Lung (tissue), 17 donors: ENCODE measurements at places on chromosomes 6 and 20. TPM values are rescaled to one million over a fixed set of nuclear protein-coding genes. Genes with fewer than 3 reads are reported as not detected.

The TRDN gene
- 0.11 TPM for total RNA-seq

The TUBB2B gene
- 2.8 TPM for total RNA-seq

The ELOVL2 gene
- 0.31 TPM for total RNA-seq

The HLA-DRB5 gene
- total RNA-seq = 6.4 TPM

GRCh38 chr6:104526376-104526775 is 333.3 kb downstream of the HACE1 start:
- H3K27ac ChIP-seq = no peak overlapping the region
- H3K36me3 ChIP-seq = no peaks in the 10 kb centered on the region
- no peak overlapping the region for H3K4me3 ChIP-seq
- H3K27me3 ChIP-seq = no peaks in the 10 kb centered on the region

GRCh38 chr6:48628316-48628715 is 517.3 kb upstream of the PTCHD4 start:
- no peak for DNase-seq
- no peaks in the 10 kb centered on the region for H3K36me3 ChIP-seq
- H3K4me3 ChIP-seq = no peak overlapping the region
- no peaks in the 10 kb centered on the region for H3K27me3 ChIP-seq
- H3K27ac ChIP-seq = no peak overlapping the region
- no peaks in the 10 kb centered on the region for H3K4me1 ChIP-seq

DNA sequence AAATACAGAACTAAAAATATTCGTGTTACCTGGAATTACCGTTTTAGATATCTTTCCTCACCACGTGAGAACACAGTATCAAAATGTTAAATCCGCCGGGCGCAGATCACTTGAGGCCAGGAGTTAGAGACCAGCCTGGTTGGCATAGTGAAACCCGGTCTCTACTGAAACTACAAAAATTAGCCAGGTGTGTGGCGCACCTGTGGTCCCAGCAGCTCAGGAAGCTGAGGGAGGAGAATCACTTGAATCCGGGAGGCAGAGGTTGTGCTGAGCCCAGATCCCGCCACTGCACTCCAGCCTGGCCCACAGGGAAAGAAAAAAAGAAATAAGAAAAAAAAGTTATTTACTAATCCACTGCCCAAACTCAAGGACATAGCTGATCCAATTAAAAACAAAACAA is 4.8 kb upstream of the DDX43 start:
- no peaks in the 10 kb centered on the region for H3K4me1 ChIP-seq
- DNase-seq = no peak
- H3K27me3 ChIP-seq = no peaks in the 10 kb centered on the region
- no peak overlapping the region for H3K4me3 ChIP-seq
- H3K36me3 ChIP-seq = no peaks in the 10 kb centered on the region

DNA sequence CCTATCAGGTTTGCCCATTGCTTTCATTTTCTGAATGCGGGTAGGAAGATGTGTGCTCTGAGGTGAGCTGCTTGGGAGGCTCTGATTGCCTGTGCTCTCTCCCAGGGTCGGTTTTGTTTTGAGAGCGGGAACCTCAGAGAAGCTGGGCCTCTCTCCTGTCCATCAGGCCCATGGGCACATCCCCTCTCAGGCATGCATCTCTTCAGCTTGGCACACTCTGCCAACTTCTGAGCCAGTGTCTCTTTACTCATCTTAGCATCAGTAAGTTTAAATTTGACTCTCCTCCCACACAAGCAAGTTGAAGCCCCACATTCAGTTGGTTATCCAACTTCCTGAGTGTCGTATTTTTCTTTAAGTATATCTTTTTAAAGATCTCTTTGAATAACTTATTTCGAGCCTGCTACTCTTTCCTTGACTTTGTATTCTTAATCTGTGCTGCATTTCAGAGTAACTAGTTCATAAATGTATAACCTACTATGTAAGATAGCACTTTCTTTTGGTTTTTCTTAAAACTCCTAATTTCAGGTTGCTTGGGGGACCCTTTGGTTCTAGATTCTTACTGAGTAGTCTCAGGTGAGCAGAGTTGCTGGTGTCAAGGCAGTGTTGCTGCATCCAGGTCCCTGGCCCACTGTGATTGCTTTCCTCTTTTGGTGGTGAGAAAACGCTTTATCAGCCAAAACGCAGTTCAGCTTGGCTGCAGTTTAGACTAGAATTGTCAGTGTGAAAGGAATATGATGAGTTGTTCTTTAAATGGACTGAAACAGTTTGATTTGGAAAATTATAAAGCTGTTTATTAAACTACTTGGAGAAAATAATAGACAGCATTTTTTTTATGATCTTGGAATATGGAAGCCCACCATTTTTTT is 54.8 kb downstream of the SNX9 start:
- H3K36me3 ChIP-seq = peaks cover 30% of the 10 kb centered on the region
- no peak overlapping the region for H3K27ac ChIP-seq
- H3K4me3 ChIP-seq = no peak overlapping the region
- no peaks in the 10 kb centered on the region for H3K4me1 ChIP-seq
- DNase-seq = no peak
- no peaks in the 10 kb centered on the region for H3K27me3 ChIP-seq

GRCh38 chr6:39760226-39760952 is 31.8 kb upstream of the DAAM2 start:
- H3K4me1 ChIP-seq = no peaks in the 10 kb centered on the region
- no peaks in the 10 kb centered on the region for H3K36me3 ChIP-seq
- H3K27ac ChIP-seq = no peak overlapping the region

- H3K4me3 ChIP-seq = peak overlapping the region; percentile 90
- H3K36me3 ChIP-seq = no peaks in the 10 kb centered on the region
- peak overlapping the region; percentile 93 for H3K27ac ChIP-seq
- no peaks in the 10 kb centered on the region for H3K4me1 ChIP-seq
- H3K27me3 ChIP-seq = no peaks in the 10 kb centered on the region
Observed at GRCh38 chr20:52191916-52192718, 538 bp upstream of the ZFP64 start.

GRCh38 chr6:139256087-139256486 is 35.7 kb downstream of the TXLNB start:
- peak; percentile 67 for DNase-seq
- no peak overlapping the region for H3K27ac ChIP-seq
- H3K36me3 ChIP-seq = no peaks in the 10 kb centered on the region
- H3K4me3 ChIP-seq = no peak overlapping the region
- peaks cover 12% of the 10 kb centered on the region for H3K4me1 ChIP-seq
- no peaks in the 10 kb centered on the region for H3K27me3 ChIP-seq

GRCh38 chr6:33160728-33161344 is 31.4 kb downstream of the COL11A2 start:
- no peak overlapping the region for H3K4me3 ChIP-seq
- H3K4me1 ChIP-seq = peaks cover 12% of the 10 kb centered on the region
- H3K27ac ChIP-seq = no peak overlapping the region
- no peaks in the 10 kb centered on the region for H3K27me3 ChIP-seq
- no peaks in the 10 kb centered on the region for H3K36me3 ChIP-seq
- DNase-seq = peak; percentile 86

- peaks cover 9% of the 10 kb centered on the region for H3K4me1 ChIP-seq
- no peaks in the 10 kb centered on the region for H3K27me3 ChIP-seq
- H3K27ac ChIP-seq = peak overlapping the region; percentile 51
- peak; percentile 38 for DNase-seq
Observed at GRCh38 chr6:144264270-144265060, 20.7 kb upstream of the UTRN start.
